ENCODE measurements at places on chromosomes 16 and 17.

DNA sequence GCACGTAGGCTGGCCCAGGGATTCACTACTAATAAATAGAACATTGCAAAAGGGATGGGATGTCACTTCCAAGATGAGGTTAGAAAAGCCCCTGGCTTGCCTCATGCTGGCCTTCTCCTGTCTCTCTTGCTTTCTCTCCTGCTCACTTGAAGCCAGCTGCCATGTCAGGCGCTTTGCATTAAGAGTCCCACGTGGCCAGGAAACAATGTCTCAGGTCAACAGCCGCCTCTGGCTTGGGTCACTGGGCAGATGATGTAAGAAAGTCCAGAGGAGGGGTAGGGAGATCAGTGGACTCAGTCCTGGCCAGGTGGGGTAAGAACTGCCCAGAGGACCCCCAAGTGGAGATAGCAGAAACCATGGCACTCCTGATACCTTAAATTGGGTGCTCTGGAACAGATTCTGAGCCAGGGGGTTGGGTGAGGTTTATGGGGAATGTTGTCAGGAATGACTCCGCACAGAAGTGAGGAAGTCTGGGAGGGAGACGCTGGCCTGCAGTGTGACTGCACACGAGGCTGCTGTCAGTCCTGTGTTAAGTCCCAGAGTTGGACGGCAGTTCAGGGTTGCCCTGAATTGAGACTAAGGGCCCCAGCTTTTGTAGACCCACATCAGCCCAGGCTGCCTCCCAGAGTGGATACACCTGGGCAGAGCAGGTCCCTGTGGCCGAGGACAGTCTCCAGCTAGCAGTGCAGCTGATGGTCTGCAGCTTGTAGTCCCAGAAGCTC, 17.7 kb downstream of the C16orf82 start:
- DNase-seq = no peak

DNA sequence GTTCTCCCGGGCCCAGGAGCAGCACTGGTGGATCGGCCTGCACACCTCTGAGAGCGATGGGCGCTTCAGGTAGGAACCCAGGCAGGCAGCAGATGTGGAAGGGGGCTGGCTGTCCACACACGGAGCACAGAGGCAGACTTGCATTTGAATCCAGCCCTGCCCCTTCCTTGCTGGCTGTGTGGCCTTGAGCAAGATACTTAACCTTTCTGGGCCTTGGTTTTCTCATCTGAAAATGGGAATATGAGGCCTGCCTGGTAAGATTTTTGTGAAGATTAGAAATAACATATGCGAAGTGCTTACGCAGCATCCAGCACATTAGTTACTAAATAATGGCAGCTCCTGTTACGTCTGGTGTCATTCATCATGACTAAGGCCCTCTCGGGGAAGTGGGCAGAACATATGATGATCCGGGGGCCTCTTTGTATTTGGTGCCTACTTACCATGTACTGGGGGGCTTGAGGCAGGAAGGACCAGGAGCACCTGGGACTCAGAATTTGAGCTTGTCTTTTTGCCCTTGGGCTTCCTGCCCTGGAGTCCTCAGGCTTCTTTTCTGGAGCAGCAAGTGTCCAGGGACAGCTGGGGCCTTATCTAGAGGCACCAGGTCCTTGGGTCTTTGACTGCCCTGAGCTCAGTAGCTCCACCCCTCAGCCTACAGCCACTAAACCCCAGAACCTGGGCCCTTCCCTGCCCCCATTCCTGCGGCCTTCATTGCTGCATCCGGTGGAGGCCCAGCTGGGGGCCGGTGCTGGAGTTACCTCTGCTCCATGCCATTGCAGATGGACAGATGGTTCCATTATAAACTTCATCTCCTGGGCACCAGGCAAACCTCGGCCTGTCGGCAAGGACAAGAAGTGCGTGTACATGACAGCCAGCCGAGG, 53.8 kb downstream of the MRC2 start:
- no peak for DNase-seq

DNA sequence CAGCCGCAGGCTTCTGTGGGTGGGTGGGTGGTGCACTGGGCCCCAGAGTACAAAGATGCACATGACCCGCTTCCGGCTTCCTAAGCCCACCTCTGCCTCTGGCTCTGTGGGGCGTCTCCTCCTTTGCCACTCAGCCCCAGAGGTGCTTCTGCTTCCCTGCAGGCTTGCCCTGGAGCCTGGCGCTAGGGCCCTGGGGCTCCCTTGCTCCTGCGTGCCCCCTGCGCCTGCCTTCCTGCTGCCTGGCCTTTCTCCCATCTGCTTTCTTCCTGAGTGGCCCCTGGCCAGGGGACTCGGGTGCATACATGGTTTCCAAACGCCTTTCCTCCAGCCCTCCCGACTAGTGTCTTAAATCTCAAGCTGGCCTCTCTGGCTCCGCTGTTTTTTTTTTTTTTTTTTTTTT, 3.4 kb downstream of the WWOX start:
- DNase-seq = no peak

DNA sequence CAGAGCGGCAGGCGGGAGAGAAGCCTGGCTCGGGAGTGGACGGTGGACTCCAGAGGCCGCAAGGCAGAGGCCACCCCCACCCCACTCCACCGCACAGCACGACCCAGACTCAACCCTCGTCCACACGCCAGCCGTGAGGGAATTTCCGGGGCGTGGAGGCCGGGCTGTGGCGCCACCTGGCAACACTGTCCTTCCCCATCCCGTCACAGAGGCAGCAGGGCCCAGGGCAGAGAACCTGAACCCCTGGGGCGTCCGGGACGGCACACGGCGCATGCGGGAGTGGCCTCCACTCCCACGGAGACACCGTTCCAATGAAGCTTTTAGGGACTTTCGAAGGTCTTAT, 23.5 kb downstream of the GNPTG start:
- DNase-seq = no peak

- DNase-seq = no peak
Measured at GRCh38 chr17:44540246-44541084, 16.8 kb upstream of the FZD2 start.

- DNase-seq = no peak
Measured at GRCh38 chr17:14104734-14105133, 35.4 kb downstream of the COX10 start.

DNA sequence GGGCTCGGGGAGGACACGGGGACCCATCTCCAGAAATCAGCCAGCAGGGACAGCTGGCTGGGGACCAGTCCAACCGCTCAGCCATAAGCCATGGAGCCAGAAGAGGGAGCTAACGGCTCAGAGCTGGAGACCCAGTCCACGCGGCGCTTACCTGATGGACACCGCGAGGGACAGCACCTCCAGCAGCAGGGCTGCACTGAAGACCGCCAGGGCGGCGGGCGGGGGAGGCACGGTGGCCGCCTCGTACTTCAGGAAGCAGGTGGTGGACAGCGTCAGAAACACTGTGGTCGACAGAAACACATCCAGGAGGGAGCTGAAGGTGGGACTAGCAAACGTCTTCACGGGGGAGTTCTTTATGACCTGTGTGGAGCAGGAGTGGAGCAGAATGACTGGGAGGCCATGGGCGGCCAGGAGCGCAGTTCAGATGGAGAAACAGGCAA, 102.6 kb upstream of the CREBBP start:
- DNase-seq = peak; percentile 57
